GM12865 (cell line): ENCODE measurements at places on chromosomes 4 and X.

- DNase-seq: no peak
Observed at GRCh38 chr4:73998040-73999011, at the start of gene CXCL5. TSS of gene CXCL5 (minus strand) at chr4:73998677. CDS start at chr4:73998581, 96 bp downstream.

DNA sequence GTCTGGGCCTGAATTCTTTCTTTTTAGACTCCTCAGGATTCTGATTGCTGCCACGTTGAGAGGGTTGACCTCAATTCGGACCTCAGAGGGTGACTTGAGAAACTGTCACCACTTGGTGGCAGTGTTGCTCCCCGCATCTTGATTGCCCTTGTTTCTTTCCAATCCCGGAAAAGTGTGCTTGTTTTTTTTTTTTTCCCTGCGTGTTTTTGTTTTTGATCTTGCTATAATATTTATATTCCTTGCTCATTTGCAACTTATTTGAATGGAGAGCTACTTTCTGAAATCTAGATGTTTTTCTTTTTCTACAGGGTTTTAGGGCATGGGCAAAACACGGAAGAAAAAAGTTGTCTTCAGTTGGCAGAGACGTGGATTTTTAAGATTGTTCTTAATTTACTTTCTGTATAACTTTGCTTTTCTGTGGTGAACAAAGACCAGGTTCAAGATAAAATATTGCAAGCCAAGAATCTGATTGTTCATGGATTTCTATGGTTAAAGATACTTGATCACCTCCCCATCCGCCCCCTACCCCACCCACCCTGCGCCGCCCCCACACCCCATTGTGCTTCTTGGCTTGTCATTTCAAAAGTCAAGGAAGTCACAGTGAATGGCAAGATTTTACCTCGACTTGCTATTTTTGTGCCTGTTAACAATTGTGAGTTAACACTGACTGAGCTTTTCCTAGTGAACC lies 102.0 kb downstream of the PTTG2 start:
- peak; percentile 79 for DNase-seq

GRCh38 chrX:274904-275475 lies 6.2 kb upstream of the PLCXD1 start:
- no peak for DNase-seq

GRCh38 chr4:110449947-110450346 lies 26.0 kb upstream of the ENPEP start:
- no peak for DNase-seq

GRCh38 chrX:136200466-136200865 lies 50.7 kb downstream of the MAP7D3 start:
- DNase-seq: peak; percentile 3

GRCh38 chr4:6092971-6093370 lies 74.7 kb upstream of the C4orf50 start:
- peak; percentile 32 for DNase-seq

- DNase-seq: peak; percentile 15
Observed at GRCh38 chrX:143648705-143649104, 12.8 kb upstream of the SLITRK4 start.

DNA sequence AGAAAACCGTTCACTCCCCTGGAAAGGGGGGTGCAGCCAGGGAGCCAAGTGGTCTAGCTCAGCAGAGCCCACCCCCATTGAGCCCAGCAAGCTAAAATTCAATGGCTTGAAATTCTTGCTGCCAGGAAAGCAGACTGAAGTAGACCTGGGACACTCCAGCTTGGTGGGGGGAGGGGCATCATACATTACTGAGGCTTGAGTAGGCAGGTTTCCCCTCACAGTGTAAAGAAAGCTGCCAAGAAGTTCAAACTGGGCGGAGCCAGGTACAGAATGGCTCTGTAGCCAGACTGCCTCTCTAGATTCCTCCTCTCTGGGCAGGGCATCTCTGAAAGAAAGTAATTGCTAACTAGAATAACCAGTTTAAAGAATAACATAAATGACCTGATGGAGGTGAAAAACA lies 372.3 kb upstream of the F9 start:
- no peak for DNase-seq

DNA sequence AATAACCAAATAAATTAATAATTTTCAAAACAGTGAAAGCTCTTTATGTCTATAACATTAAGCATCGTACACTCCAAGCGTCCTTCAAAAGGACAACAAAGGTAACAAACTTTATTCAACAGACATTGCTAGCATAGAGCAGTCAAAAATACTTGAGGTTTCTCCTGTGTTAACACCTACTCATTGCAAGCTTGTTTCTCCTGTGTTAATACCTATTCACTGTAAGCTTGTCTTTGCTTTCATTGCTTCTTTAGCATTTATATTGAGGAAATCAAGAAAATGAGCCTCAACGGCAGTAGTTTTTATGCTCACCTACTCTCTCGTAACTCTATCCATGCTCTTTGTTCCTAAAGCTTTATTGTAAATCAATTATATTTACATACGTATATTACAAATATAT lies 3.5 kb downstream of the SPOCK3 start:
- DNase-seq: no peak

GRCh38 chr4:76296286-76296820 lies 10.2 kb upstream of the STBD1 start:
- no peak for DNase-seq

- no peak for DNase-seq
Observed at GRCh38 chr4:41643331-41643730, 105.2 kb downstream of the PHOX2B start.
